ENCODE measurements at places on chromosomes 7 and 10.

- no peaks in the 10 kb centered on the region for H3K27me3 ChIP-seq
- H3K36me3 ChIP-seq, result no peaks in the 10 kb centered on the region
- H3K4me3 ChIP-seq, result no peak overlapping the region
- DNase-seq, result no peak
These were observed 22.9 kb downstream of the SCART1 start for GRCh38 chr10:133476641-133476990.

DNA sequence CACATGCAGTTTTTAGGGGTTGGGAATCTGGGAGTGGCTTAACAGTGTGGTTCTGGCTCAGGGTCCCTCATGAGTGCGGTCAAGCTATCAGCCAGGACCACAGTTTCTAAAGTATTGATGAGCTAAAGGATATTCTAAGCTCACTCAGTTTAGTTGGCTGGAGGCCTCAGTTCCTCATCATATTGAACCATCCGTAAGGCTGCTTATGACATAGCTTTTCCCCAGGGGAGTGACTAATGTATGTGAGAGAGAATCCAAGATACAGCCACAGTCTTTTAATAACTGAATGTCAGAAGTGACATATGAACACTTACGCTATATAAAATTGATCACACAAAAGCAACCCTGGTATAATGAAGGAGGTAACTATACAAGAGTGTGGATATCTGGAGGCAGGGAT is 245.3 kb downstream of the POLR1F start:
- no peaks in the 10 kb centered on the region for H3K4me1 ChIP-seq
- DNase-seq, result no peak
- no peaks in the 10 kb centered on the region for H3K36me3 ChIP-seq
- H3K27ac ChIP-seq, result no peak overlapping the region

GRCh38 chr10:99551616-99552015 is 18.9 kb downstream of the NKX2-3 start:
- no peak for DNase-seq
- no peak overlapping the region for H3K27ac ChIP-seq
- no peaks in the 10 kb centered on the region for H3K36me3 ChIP-seq
- no peak overlapping the region for H3K4me3 ChIP-seq

- H3K27ac ChIP-seq, result no peak overlapping the region
- H3K4me1 ChIP-seq, result peaks cover 19% of the 10 kb centered on the region
- H3K4me3 ChIP-seq, result no peak overlapping the region
- peaks cover 6% of the 10 kb centered on the region for H3K36me3 ChIP-seq
- no peak for DNase-seq
These were observed 46.2 kb downstream of the KCNMA1 start for GRCh38 chr10:77591238-77591880.

- H3K4me1 ChIP-seq, result peaks cover 9% of the 10 kb centered on the region
- DNase-seq, result no peak
- H3K36me3 ChIP-seq, result peaks cover 3% of the 10 kb centered on the region
- H3K27ac ChIP-seq, result no peak overlapping the region
These were observed 331.8 kb downstream of the NRG3 start for GRCh38 chr10:82206831-82207230.

DNA sequence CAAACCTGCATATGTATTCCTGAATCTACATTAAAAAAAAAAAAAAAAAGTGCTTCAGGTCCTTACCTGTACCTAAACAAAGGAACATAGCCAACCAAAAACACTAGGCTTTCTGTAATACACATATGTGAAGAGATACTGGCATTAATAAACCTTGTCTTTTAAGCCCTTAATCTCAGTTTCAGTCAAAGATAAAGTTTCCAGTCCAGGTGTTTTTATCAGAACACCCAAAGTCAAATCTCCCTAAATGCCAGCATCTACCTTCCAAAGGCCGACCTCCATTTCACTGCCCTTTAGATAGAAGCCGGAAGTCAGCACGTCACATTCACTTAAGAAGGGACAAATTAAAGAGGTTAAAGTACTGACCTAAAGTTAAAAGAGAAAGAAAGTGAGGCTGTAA is 79.8 kb upstream of the NEBL start:
- no peak for DNase-seq
- H3K27ac ChIP-seq, result peak overlapping the region; percentile 71
- H3K27me3 ChIP-seq, result no peaks in the 10 kb centered on the region
- H3K4me3 ChIP-seq, result no peak overlapping the region

DNA sequence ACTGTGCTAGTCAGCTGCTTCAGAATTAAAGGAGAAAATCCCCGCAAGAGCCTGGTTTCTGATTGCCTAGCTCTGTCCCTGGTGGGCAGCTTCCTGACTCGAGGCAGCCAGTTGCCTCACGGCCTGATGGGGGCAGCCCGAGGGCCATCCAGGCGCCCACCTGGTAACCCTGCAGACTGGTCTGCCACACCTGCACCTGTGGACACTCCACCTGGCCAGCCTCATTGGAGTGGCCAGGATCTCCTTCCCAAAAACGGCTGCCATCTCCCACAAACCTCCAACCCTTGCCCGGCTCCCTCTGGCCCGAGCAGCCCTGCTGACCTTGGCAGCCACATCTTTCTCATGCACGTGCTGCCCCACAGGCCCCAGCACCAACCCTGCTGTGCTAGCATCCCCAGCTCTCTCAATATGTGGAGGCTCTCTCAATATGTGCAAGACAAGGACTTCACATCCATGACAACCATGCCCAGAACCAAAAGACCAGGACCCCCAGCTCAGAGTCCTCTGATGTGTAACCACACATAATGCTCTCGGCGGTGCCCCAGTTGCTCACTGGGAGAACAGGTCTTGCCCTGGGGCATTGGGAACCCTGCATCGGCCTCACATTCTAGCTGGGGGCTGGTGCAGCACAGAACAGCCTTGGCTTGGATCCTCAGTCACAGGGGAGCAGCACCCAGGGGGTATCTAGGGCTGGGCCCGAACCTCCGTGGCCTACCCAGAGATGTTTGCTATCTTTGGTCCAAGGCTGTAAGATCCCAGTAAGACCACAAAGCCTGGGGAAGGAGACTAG is 14.6 kb downstream of the DRGX start:
- H3K4me1 ChIP-seq, result no peaks in the 10 kb centered on the region
- H3K27me3 ChIP-seq, result peaks cover 40% of the 10 kb centered on the region
- no peak overlapping the region for H3K27ac ChIP-seq
- H3K36me3 ChIP-seq, result no peaks in the 10 kb centered on the region
- no peak for DNase-seq
- H3K4me3 ChIP-seq, result no peak overlapping the region

DNA sequence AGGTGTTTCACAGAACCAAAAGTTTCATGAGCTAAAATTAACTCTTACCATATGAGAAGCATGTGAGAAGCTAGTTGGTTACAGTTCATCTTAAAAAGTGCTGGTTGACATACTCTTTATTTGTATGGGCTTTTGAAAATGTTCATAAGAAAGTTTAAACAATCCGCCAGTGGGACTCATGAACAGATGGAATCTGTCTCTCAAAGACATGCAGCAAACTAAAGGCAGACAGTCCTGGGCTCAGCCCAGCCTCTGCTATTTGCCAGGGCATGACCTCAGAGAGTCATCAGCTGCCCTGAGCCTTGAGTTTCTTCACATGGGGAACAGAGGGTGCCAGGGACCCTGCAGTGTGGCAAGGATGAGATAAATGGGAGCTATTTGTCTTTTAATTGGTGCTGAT is 3.2 kb downstream of the PYROXD2 start:
- no peak overlapping the region for H3K4me3 ChIP-seq
- no peaks in the 10 kb centered on the region for H3K27me3 ChIP-seq
- H3K4me1 ChIP-seq, result peaks cover 4% of the 10 kb centered on the region
- no peak overlapping the region for H3K27ac ChIP-seq
- DNase-seq, result no peak
- no peaks in the 10 kb centered on the region for H3K36me3 ChIP-seq

- peaks cover 2% of the 10 kb centered on the region for H3K4me1 ChIP-seq
- no peak for DNase-seq
- H3K36me3 ChIP-seq, result peaks cover 10% of the 10 kb centered on the region
These were observed 41.1 kb downstream of the PLEKHA8 start for GRCh38 chr7:30069096-30069867.

All from progenitor cell of endocrine pancreas (in vitro differentiated cells).